DMS153 (cell line): ENCODE measurements at places on chromosomes 6 and 20.

- DNase-seq = peak; percentile 26
Observed at GRCh38 chr20:49297605-49298530, 20.0 kb upstream of the ZNFX1 start.

DNA sequence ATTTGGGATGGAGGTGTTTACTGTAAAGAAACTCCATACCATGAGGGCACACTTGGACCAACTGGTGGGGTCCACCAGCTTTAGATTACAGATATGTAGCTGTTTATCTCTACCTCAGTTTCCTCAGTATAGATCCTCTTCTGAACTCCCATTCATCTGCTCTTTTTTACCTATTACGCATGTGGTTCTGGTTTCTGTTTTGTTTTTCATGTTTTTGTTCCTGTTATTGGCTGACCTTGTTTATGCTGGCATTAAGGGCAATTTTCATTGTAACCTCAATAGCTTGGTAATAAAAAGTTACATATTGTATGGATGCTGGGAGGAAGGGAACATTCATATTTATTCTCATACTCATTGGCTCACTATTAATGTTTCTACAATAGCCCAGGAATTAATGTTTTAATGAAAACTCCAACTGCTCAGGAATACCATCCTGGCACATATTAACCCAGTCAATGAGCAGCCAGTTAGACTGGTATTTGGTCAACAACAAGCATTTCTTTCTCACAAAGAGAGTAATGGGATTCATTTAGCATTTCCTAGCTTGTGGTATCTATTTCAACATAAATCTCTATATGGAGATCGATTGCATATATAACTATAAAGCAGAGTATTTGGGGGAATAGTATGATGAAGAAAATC is 83.8 kb upstream of the FAM184A start:
- no peak for DNase-seq

DNA sequence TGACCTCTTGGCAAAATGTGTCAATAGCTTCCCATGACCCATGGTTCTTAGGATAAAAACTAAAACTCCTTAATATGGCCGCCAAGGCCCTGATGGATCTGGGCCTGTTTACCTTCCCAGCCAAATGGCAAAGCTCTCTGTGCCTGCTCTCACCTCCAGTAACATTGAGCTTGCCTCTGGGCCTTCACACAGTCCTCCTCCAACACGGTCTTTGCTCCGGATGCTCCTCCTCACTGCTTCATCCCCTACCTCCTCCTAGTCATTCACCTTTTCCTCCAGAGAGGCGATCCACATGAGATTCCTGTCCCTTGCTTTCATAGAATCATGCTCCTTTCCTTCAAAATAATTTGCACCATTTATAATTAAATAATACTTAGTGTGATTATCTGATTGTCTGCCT is 172.3 kb upstream of the AFDN start:
- no peak for DNase-seq

- no peak for DNase-seq
Observed at GRCh38 chr6:83960664-83961063, 72.9 kb upstream of the MRAP2 start.

DNA sequence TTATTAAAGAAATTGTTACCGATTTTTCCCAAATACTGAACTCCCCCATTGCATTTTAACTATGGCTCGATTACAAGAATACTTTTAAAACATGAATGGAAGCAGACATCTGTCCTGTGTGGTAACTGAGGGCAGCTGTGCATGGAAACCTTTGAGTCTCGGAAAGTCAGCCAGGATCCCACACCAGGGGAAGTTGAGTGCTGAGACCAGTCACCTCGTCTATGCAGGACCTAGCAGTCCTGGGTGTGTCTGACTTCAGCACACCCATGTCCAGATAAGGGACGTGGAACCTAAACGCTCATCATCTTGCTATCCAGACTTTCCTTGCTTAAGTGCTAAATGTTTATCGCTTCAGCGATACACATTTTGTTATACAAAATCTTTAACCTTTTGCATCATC is 6.1 kb downstream of the RIN2 start:
- no peak for DNase-seq

- DNase-seq = no peak
Observed at GRCh38 chr20:44211177-44212039, 837 bp upstream of the OSER1 start.

- DNase-seq = no peak
Observed at GRCh38 chr6:118394106-118394505, 154.0 kb upstream of the PLN start.
